ENCODE measurements at places on chromosomes 4 and X.

- DNase-seq, result no peak
Observed at GRCh38 chr4:141580523-141580922, 55.9 kb upstream of the IL15 start.

- peak; percentile 26 for DNase-seq
Observed at GRCh38 chr4:158856852-158857251, 88.0 kb downstream of the FNIP2 start.

DNA sequence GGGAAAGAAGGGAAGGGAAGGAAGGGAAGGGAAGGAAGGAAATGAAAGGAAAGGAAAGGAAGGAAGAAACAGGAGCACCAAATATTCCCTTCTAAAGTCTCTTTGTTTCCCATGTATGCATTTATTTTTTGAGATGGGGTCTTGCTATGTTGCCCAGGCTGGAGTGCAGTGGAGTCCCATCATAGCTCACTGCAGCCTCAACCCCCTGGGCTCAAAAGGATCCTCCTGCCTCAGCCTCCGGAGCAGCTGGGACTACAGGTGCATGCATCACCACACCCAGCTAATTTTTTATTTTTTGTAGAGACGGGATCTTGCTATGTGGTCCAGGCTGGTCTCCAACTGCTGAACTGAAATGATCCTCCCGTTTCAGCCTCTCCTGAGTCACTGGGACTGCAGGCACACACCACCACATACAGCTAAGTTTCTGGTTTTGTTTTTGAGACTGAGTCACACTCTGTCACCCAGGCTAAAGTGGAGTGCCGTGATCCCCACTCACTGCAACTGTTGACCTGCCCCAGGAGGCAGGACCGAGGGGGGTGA lies 102.8 kb downstream of the CRLF2 start:
- DNase-seq, result no peak

DNA sequence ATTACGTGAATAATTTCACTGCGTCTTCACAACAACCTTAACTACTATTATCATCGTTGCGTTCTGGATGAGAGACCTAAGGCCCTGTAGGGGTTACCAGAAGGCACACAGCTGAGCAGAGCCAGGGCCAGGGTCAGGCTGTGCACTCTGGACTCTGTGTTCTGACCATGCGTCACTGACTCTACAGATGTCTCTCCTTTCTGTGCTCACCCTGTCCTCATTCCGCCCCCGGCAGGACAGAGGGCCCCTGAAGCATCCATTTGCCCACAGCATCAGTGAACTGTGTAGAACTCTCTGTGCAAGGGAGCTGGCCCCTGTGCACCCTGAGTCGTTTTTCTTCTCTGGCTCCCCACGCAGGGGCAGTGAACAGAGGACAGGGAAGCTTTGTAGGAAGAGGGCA lies 21.3 kb downstream of the GPKOW start:
- no peak for DNase-seq

DNA sequence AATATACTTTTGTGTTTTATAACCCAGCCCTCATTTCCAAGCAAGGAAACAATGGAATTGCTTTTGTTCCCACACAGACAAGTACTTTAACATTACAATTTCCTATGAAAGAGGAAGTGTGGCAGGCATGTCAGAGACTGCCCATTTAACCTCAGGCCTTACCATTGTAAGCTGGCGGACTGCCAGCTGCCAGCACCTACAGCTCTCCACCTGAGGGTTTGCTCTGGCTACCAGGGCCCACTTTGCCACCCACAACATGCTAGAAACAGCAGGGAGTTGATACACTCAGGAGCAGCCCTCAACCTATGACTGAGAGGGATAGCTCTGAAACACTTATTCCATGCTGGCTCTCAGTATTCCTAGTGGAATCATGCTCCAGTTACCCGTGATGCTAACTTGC lies 152.3 kb upstream of the PRDX4 start:
- no peak for DNase-seq

- DNase-seq, result no peak
Observed at GRCh38 chrX:21972721-21973120, 32.2 kb downstream of the SMS start.

DNA sequence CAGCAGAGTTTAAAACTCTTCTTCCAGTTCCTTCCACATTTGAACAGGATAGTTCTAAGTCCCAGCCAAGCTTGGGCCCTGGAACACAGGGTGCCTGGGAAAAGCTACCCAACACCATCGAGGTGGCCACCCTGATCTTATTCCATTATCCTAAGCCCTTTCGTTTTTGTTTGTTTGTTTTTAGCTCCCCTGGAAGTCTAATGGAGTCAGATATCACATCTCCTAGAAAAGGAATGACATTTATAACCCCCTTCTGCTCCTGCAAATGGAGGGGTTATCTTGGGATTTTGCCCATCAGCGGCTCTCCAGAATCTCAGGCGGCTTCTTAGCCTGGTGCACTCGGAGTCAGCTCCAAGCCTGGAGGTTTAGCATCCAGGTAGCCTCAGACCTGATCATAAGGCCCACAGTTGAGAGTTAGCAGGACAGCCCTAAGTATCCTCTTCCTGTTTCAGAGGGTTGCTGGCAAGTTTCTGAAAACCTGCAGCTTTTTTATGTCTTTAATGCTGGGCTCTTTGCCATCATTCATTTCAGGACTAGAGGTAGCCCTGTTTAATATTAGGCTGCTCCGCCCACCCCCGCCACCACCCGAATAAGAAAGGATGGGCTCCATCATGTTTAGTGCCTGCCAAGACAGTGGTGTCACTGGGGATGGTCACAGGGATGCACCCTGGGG lies 230.0 kb upstream of the LNX1 start:
- no peak for DNase-seq

- no peak for DNase-seq
Observed at GRCh38 chr4:80279751-80280150, 13.3 kb downstream of the FGF5 start.

GRCh38 chr4:136909626-136910025 lies 622.7 kb downstream of the PCDH18 start:
- DNase-seq, result no peak

GRCh38 chr4:48841045-48841827 lies 10.3 kb downstream of the OCIAD1 start:
- DNase-seq, result no peak

GRCh38 chr4:70868778-70869177 lies 29.1 kb upstream of the GRSF1 start:
- DNase-seq, result no peak

GRCh38 chrX:47218920-47219815 lies 687 bp downstream of the CDK16 start:
- DNase-seq, result no peak

GRCh38 chr4:147777456-147778091 lies 45.7 kb downstream of the ARHGAP10 start:
- DNase-seq, result no peak
